ENCODE measurements at places on chromosomes 7 and 10.

GRCh38 chr10:44233561-44234482 lies 151.1 kb downstream of the CXCL12 start:
- DNase-seq, result peak; percentile 28

DNA sequence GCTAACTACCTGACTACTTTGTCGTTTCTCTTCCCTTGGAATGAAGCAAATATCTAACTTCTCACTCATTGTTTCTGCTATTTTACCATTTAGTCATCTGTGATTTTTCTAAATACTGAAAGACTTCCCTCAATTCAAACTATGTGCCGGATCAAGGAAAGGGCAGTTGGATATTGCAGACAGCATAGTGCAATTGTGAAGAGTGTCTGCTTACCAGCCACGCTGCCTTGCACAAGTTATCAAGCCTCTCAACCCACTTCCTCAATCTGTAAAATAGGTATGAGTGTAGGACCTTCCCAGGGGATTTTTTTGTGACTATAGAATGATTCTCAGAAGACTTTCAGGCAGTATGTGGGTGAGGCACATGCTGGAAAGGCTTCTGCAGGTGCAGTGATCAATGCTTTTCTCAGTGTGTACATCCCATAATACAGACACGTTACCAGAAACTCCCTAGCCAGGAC lies 54.3 kb downstream of the EGFR start:
- DNase-seq, result no peak

DNA sequence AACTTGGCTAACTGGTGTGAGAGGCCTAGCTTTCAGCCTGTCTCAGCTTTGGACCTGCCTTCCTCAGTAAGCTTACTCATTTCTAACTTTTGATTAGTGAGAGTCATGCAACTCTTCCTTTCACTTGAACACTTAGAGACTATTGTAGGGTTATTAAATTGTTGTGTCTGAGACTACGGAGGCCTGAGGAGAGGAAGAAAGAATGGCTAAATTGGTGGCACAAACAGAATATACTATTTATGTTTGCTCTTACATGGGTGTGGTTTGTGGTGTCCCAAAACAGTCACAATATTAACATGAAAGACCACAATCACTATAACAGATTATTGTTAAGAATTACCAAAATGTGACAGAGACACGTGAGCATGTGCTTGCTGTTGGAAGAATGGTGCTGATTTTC lies 82.1 kb downstream of the TRIM24 start:
- no peak for DNase-seq

DNA sequence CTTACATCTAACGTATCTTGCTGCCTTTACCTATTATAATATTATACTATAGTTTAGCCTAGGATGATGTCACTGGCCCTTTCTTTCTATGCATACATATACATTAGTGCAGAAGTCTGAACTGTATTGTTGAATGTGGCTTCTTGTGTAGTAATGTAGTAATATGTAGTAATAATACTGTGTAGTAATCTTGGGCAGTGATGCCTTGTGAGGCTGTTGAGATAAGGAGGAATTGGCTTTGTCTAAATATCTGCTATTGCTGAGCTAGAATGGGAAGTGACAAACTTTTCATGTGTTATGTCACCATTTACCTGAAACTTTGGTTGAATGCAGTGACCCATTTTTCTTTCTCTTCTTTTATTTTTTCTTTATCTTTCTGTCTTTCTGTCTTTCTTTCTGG lies 11.0 kb downstream of the GLCCI1 start:
- no peak for DNase-seq

DNA sequence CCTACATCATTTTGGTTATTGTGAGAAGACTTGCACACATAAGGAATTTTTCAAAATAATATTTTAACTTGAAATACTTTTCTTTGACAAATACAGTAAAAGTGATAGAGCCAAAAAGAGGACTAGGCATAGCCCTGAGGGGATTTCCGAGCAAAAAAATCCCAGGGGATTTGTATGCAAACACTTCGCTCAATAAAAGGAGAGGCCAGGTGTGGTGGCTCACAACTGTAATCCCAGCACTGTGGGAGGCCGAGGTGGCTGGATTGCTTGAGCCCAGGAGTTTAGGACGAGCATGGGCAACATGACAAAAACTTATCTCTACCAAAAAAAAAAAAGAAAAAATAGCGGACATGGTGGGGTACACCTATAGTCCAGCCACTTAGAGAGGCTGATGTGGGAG lies 193.0 kb downstream of the PCDH15 start:
- no peak for DNase-seq

GRCh38 chr10:131979821-131980270 lies 1.9 kb downstream of the BNIP3 start:
- no peak for DNase-seq

DNA sequence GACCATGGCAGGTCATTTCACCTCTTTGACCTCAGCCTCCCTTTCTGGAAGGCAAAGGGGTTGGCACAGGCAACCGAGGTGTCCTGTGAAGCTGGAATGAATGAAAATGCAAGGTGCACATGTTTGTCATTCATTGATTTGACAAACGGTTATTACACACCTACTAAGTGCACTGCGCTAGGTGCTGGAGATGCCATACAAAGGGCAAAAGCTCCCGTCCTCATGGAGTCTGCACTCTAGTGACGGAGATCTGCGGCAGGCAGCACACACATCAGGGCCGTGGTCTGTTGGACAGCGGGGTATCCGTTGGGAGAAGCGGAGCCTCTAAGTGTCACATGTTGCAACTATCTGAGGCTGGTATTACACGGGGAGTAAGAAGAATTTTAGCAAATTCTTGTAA lies 44.2 kb downstream of the PRF1 start:
- DNase-seq, result no peak

- DNase-seq, result no peak
Observed at GRCh38 chr10:70600512-70601395, 1.8 kb downstream of the PRF1 start.

- no peak for DNase-seq
Observed at GRCh38 chr7:90312745-90313144, 8.4 kb downstream of the FAM237B start.

DNA sequence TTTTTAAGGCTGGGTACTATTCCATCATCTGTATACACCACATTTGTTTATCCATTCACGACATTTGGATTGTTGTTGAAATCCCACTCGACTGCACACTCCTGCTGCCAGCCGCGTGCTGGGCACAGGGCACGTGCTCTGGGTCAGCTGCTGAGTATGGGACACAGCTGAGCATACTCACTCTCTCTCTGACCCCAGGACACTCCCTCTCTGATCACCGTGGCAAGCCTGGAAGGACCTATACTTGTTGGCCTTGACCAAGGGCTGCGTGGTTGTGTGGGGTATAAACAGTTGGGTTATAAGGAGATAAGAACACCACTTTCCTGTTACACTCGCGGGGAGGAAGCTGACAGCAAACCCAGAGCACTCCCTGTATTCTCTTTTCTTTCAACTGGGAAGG lies 153.0 kb upstream of the RHEB start:
- DNase-seq, result no peak

- no peak for DNase-seq
Observed at GRCh38 chr7:125326666-125327255, 397.1 kb upstream of the POT1 start.

DNA sequence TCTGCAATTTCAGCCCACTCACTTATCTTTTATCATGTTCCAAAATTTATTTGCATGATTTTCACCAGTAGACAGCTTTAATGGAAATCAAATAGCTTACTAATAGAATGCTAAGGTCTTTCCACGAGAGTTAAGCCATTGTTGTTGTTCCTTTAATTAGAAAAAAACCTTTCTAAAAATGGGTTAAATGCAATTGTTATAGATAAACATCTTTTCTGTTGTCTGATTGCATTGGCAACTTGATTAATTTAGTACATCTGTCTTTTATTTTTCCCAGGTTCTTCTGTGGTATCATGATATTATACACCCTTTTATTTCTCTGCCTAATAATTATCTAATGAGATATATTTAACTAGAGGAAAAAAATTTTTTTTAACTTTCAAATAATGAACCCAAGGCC lies 487.6 kb upstream of the MBL2 start:
- DNase-seq, result no peak

GRCh38 chr10:58326967-58327381 lies 7.8 kb upstream of the UBE2D1 start:
- peak; percentile 5 for DNase-seq

- DNase-seq, result no peak
Observed at GRCh38 chr10:59175538-59176240, 754 bp upstream of the PHYHIPL start.

- DNase-seq, result no peak
Observed at GRCh38 chr10:62113680-62114079, 155.0 kb downstream of the RTKN2 start.

- peak; percentile 64 for DNase-seq
Observed at GRCh38 chr7:128833148-128833945, 3.1 kb downstream of the FLNC start.

GRCh38 chr10:22723343-22723779 lies 9.0 kb upstream of the PIP4K2A start:
- DNase-seq, result no peak

GRCh38 chr10:89540420-89540949 lies 5.1 kb upstream of the SLC16A12 start:
- DNase-seq, result no peak

DNA sequence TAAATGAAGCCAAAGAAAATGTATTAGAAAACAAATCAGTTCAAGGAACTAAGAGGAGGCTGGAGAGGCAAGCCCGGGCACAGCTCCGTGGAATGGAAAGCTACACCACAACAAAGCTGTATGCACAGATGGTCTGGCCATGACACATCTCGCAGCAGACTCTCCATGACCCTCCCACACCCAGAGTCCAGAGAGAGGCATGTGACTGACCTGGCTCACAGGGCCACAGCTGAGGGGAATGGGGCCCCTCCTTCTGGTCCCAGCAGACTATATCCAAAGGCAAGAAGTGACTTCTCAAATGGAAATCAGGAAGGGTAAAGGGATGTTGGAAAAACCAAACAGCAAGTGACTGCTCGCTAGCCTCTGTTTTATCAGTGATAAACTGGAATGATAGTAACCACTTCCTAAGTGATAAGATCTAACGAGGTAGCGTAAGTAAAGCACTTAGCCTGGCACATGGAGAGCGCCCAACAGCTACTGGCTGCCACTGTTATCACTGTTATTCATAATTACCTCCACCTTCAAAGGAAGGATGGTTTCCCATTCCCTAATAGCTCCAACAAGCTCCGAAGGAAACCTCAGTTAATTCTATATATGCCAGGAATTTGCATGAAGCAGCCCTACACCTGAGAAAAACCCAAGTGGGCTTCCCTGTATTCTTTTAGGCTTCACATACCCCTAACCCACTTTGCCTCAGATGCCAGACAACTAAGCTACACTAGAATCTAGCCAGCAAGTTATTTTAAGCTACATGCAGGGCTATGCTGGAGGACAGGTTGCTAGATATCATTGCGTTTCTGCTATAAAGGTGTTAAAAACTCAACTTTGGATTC lies 8.4 kb downstream of the OSBPL3 start:
- DNase-seq, result no peak

All from fibroblast of skin of left biceps (primary cell).